EH (cell line): ENCODE measurements at places on chromosomes 2 and 18.

DNA sequence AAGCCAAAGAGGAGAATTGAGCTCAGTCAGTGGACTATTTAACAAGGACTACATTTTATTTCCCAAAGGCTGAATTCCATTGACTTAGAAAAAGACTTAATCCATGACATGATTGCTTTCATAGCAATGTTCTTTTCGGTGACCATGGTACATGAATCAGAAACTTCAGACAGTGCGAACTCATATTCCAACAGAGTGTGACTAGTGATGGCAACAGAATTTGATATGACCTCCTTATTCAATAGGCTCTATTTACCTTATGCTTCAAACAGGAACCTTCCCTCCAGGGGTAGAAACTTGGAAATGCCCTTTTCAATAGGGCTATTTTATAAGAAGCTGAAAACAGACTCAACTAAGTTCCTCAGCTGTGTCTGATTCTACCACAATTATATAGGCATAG is 191.9 kb downstream of the RND3 start:
- no peak for DNase-seq

GRCh38 chr2:236993286-236993685 is 92.4 kb upstream of the COPS8 start:
- DNase-seq, result no peak

GRCh38 chr18:64119916-64120315 is 29.0 kb downstream of the LINC00305 start:
- DNase-seq, result no peak

- no peak for DNase-seq
Measured at GRCh38 chr18:63965716-63966330, 4.1 kb upstream of the SERPINB8 start.

DNA sequence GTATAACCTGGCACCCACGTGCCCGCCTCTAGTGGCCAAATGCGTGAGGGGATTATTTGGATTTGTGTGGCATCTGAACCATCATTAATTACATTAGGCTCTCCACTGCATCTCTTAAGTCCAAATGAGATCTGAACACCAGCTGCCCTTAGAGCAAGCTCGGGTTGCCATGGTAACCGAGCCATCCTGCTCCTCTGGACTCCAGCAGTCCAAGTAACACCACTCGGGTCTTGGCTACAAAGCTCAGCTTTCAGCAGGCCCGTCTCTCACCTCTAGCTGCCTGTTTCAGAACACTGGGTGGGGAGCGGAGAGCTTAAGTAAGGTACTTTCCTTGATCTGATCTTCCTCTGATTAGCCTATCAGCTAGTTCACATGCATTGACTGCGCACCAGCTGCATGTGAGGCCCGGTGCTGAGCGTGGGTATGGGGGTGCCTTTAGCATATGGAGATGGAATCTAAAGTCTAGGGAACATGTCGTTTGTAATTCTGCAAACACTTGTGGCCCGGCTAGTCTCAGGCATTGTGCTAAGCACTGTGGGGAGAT is 14.1 kb upstream of the CYS1 start:
- DNase-seq, result no peak

- DNase-seq, result peak; percentile 74
Measured at GRCh38 chr2:233413559-233414272, 59.4 kb downstream of the DGKD start.

DNA sequence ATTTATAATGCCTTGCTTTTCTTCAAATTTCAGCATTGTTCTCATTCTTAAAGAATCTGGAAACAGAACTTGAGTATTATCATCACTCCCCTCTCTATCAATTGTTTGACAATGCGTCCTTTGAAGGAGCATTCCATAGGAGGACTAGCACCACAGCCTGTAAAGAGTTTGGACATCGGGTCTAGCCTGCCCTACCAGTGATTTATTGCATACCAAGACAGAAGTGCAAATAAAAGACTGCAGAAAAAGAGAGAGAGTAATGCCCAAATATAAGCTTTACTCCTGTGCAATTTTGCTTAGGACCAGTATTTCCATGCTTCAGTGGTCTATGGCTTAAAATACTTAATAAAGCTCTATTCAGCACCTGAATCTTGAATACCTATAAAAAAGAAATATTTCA is 55.4 kb upstream of the MAP2 start:
- peak; percentile 13 for DNase-seq

DNA sequence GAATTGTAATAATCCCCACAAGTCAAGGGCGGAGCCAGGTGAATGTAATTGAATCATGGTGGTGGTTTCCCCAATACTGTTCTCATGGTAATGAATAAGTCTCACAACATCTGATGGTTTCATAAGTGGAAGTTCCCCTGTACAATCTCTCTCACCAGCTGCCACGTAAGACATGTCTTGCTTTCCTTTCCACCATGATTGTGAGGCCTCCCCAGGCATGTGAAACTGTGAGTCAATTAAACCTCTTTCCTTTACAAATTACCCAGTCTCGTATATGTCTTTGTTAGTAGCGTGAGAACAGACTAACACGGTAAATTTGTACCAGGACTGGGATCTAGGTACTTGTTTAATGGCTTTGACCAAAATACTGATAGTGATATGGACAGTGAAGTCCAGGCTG is 744.3 kb upstream of the REG3G start:
- no peak for DNase-seq

- DNase-seq, result no peak
Measured at GRCh38 chr2:181311837-181312236, 145.3 kb upstream of the ITGA4 start.

- no peak for DNase-seq
Measured at GRCh38 chr2:206886696-206887095, 52.6 kb upstream of the CPO start.

- DNase-seq, result peak; percentile 13
Measured at GRCh38 chr18:23386317-23386716, 66.8 kb upstream of the RIOK3 start.

- no peak for DNase-seq
Measured at GRCh38 chr2:73268366-73268829, 15.9 kb downstream of the FBXO41 start.

DNA sequence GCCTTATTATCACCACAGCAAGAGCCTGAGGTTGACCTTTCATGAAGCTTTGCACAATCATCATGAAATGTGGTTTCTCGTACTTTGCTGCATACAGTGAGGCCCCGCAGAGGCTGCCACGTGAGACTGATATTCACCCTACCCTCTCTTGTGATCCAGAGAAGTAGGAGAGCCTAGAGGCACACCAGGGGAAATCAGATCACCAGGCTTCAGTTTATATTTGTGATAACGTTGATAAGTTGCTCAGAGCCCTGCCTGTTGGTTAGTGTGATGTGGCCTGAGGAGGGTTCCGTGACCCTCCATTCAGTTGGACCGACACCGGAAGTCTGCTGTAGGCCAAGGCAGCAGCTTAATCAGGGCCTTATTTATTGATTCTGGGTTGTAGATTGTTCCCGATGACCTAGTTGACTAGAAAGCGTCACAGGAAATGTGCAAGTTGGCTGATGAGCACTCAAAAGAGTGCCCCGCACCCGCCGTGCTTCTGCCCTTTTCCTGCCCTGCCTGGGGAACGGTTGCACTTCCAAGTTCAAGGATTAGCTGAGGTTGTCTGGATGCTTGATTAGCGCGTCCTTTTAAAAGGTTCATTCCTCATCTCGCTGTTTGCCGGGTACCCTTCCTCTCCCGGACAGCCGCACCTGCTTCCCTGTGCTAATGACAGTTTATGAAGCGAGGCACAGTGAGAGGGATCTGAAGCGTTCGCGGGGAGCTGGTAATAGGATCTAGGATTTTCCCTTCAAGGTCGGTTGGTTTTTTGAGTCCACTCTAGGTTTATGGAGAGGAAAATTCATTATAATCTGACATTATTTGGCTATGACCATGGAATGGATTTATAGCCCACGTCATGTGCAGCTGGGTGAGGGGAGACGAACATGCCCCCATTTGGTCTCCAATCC is 146.4 kb downstream of the SH3RF3 start:
- no peak for DNase-seq

DNA sequence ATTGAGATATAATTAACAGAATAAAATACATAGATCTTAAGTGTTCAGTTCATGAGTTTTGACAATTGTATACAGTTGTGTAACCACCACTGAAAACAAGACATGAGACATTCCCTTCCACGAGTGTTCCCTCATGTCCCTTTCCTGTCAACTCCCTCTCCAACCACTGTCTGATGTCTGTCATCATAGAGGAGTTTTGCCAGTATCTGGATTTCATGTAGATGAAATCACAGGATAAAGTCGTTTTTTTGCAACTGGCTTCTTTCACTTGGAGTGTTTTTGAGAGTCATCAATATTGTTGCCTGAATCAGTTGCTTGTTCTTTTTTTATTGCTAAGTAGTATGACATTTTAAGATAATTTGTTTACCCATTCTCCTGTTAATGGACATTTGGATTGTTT is 52.7 kb downstream of the RBMS1 start:
- no peak for DNase-seq

DNA sequence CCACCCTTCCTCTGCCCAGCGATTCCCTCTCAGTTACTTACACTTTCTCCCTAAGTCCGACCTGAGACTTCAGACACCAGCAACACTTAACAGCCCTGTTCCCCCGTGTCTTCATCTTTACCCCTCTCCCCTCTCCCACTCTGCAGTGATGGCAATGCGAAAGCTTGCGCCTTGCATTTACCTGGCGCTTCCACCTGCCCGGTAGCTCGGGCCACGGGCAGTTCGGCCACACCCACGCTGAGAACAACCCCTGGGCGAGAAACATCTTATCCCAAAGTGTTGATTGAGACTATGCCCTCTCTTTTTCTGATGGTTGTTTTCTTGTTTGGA is 558 bp downstream of the DNAJC10 start:
- DNase-seq, result no peak

GRCh38 chr2:223223156-223223555 is 171.2 kb downstream of the KCNE4 start:
- DNase-seq, result no peak

DNA sequence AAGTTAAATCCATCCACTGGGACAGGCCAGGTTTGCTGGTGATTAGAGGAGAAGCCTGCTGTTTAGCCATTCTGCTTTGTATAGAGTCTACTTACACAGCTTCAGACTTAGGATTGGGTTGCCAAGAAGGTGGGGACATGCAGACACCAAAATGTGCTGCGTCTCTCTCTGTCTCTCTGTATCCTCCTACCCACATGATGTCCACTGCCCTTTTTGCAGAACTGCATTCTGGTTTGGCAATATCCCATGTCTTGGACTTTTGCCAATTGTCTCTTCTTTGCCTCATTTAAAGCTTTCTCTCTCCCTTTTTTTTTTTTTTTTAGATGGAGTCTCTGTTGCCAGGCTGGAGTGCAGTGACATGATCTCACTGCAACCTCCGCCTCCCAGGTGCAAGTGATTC is 261.1 kb upstream of the FN1 start:
- DNase-seq, result no peak

- DNase-seq, result peak; percentile 81
Measured at GRCh38 chr2:204749319-204749718, 204.0 kb downstream of the PARD3B start.

DNA sequence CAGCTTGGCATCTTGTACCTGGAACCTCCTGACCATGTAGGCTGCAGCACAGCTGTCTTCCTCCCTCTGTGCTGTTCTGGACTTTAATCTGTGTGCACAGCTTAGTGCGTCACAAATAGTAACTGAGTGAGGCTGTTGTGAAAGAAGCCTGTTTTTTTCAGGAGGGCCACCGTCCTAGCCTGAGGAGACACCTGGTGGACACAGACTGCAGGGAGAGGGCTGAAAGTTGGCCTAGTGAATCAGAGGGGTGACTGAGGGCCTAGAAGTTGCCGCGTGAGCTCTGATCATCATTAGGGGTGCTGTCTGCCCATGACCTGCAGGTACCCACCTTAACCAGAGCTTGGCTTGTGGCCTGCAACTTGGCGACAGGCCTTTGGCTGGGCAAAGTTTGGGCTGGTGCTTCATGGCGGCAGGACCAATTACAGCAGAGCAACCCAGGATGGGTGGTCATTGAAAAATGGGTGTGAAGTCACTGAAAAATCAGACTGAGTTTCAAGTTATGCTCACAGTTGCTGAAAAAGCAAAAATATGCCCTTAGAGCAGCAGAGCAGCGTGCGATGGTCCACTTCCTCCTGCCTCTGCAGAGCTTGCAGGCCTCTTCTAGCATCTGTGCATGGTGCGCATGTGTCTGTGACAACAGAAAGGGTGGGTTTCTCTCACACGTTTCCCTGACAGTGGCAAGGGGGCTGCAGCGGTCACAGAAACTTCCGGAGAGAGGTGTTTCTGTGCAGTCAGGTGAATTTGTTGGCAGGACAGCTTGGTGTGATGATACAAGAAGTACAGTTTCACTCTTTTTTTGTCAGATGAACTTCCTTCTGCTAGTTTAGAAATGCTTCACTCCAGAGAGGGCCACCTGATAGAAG is 9.6 kb downstream of the GDF7 start:
- no peak for DNase-seq
